GM13977 (cell line): ENCODE measurements at places on chromosomes 4 and X.

DNA sequence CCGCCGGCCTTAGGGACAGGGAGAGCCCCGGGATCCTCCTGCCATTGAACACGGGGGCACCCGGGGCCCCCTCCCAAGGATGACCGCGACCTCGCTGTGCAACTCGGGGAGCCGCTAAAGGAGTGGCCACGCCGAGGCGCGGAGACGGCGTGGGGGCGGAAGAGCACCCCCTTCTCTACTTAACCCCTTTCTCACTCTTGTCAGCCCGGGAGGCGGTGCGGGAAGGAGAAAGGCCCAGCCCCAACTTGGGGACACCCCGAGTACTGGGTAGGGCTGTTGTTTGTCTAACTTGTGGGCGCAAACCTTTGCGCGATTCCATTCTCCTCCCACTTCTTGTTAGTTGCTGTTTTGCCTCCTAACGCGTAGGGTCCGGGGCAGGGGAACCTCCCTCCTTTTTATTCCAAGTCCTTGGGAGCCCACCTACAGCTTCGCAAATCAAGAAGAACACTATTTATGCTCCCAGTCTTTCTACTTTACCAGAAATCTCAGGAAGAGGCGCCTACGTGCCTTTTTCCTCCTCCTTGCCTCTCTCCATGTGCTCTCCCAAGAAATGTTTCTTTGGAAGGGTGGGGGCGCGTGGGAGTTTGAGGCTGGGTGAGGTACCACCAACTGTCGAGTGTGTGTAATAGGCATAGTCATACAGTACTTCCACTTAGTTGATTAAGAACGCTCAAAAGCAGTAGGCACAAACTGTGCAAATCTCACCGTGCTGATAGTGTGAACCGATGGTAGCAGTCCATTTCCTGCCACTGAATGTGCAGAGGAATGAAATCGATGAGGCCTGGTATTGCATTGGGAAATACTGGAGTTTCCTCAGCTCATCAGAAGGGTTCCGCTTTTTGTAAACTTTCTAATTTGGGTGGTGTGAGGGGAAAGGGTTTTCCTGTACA is 813 bp downstream of the DIAPH2 start:
- DNase-seq = no peak

GRCh38 chr4:142036795-142037583 is 400.6 kb downstream of the IL15 start:
- no peak for DNase-seq

DNA sequence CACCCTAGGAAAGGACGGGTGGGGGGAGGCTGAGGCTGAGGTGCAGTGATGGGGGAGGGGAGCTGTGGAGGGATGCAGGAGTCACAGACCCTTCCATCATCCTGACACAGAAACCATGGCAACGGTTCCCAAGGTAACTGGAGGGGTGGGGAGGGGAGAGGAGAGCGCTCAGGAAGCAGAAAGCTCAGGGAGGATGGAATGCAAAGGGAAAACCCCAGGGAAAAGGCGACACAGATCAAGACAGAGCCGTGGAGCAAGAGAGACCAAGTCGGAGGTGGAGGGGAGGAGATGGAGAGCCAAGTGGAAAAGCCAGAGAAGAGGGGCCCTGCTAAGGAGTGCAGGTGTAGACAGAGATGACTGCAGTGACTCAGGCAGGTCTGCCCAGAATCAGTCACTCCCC is 14.5 kb downstream of the L1CAM start:
- DNase-seq = no peak

GRCh38 chr4:133084421-133084820 is 64.7 kb upstream of the PCDH10 start:
- DNase-seq = no peak

DNA sequence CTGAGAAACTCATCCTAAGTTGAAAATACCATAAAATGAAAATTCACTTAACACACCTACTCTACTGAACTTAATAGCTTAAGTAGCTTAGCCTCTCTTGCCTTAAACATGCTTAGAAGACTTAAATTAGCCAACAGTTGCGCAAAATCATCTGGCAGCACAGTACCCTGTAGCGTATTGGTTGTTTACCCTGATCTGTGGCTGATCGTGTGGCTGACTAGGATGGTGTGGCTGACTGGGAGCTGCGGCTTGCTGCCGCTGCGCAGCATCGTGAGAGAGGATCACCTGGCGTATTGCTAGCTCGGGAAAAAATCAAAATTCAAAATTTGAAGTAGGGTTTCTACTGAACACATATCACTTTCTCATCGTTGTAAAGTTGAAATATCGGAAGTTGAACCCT is 6.3 kb downstream of the RUFY3 start:
- DNase-seq = no peak
